ENCODE measurements at places on chromosomes 6 and 20.

DNA sequence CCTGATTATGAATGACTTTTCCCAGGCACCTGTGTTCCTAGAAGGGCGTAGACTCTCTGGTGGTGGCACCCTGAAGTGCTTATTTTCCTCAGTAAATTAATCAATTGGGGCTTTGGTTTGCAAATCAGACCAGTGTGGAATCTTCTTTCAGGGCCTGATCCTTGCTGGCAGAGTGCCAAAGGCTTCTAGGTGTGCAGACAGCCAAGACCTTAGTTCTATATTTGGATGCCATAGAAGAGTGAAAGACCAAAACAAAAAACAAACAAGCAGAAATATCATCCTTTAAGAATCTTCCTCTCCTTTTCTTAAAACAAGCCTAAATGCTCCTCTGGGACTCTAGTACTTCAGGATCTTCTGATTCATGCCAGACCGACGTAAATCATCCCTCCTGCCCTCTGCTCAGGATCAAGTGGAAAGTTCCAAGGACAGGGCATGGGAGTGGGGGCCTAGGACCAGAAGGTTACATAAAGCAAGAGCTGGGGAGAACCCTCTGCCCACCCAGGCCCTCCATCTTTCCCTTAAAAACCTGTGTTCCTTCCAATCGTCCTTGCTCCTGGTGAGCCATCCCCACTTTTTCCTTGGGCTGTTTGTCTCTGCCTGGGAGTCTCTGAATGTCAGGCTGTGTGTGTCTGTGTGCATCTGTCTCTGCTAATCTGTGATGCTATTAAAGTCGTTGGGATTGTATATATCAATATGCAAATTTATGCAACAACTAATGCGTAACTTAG lies 70.5 kb upstream of the MYLIP start:
- DNase-seq, result no peak

- DNase-seq, result no peak
Measured at GRCh38 chr6:11754625-11755271, 23.9 kb downstream of the ADTRP start.

GRCh38 chr6:156867121-156867520 lies 89.9 kb downstream of the ARID1B start:
- no peak for DNase-seq

- no peak for DNase-seq
Measured at GRCh38 chr20:31653561-31653960, 15.8 kb downstream of the COX4I2 start.

DNA sequence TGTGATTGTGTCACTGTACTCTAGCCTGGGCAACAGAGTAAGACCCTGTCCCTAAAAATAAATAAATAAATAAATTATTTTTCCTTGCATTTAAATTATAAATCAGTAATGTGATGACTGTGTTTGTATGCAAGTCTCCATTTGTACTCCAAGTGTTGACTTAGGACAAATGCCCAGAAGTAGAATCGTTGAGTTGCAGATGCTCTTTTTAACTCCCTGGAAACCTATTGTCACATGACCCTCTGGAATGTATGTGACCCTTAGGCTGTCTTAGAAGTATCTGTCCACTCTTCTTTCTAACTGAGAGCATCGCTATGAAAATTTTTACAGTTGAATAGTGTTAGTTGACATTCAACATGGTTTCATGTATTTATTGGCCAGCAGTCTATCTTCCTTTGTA lies 18.8 kb downstream of the OR2A4 start:
- DNase-seq, result no peak

DNA sequence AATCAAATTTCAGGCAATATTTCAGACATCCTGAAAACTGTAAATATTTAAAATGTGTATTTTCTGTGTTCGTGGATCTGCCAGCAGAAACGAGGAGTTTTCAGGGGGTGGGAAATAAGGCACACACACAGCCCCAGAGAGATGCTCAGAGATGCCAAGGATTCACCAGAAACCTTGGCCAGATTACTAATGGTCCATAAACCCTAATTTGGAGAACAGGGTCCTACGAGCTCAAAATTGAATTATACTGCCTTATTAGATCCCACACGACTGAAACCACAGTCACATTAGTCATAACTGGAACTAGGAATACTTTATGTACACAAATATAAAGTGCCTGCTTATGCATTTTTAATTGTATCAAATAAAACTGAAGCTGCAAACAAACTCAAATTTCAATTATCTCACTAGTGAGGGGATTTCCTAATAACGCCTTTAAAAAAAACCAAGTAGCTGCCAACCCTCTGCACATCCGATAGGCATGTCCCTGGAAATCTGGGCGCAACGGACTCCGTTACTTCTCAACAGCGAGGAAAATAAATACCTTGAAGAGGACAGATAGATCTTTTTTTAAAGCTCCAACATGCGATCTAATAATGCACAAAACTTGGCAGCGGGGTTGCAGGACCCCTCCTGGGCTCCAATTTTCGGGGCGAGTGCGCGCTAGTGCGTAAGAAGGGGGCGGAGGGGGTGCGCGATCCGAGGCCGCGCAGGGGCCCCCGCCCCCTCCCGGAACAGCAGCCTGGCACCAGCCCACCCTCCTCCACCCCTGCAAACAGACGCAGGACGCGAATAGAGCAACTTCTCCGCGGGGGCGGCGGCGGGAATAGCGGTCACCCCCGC lies 897 bp downstream of the CHD6 start:
- peak; percentile 52 for DNase-seq

GRCh38 chr6:100467129-100468015 lies 2.7 kb upstream of the SIM1 start:
- DNase-seq, result no peak

GRCh38 chr6:26570027-26570809 lies 26.5 kb upstream of the ABT1 start:
- no peak for DNase-seq

DNA sequence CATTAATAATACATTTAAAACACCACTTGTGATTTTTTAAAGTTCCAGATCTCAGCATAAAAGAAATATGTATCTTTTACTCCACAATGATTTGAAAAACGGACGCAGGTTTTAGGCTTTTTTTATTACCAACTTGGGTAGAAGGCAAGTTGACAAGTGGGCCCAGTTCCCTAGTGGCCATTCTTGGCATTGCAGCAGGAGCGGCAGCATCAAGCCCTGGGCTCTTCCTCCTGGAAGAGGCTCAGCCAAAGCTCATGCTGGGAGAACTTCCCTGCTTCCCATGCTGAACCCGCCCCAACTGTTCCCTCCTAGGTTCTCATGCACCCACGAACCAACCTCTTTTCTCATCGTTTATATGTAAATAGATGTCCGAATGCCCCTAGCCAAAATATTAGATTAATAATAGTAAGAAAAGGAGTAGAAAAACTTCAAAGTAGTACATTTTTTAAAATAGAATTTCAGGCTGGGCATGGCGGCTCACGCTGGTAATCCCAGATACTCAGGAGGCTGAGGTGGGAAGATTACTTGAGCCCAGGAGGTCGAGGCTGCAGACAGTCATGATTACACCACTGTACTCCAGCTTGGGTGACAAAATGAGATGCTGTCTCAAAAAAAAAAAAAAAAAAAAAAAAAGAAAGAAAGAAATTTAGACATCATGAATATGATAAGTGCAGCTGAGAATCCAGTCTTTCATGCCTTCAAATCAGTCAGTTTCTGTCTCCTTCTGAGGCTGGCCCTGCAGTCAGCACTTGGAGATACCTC lies 18.2 kb upstream of the MYB start:
- no peak for DNase-seq
